ENCODE measurements at places on chromosomes 1 and 21. TPM values are rescaled to one million over a fixed set of nuclear protein-coding genes. Genes with fewer than 3 reads are reported as not detected.

GRCh38 chr1:183023601-183024316 is 539 bp downstream of the LAMC1 start:
- H3K36me3 ChIP-seq, result no peaks in the 10 kb centered on the region
- no peak overlapping the region for H3K27ac ChIP-seq
- H3K27me3 ChIP-seq, result no peaks in the 10 kb centered on the region
- peak overlapping the region; percentile 75 for H3K4me3 ChIP-seq
- peaks cover 59% of the 10 kb centered on the region for H3K4me1 ChIP-seq

GRCh38 chr1:219587401-219587800 is 25.5 kb downstream of the ZC3H11B start:
- DNase-seq, result no peak
- no peaks in the 10 kb centered on the region for H3K36me3 ChIP-seq
- no peak overlapping the region for H3K4me3 ChIP-seq
- no peaks in the 10 kb centered on the region for H3K27me3 ChIP-seq
- no peaks in the 10 kb centered on the region for H3K4me1 ChIP-seq

The CFHR3 gene
- total RNA-seq, result not detected

The KCNE1 gene
- not detected for total RNA-seq

DNA sequence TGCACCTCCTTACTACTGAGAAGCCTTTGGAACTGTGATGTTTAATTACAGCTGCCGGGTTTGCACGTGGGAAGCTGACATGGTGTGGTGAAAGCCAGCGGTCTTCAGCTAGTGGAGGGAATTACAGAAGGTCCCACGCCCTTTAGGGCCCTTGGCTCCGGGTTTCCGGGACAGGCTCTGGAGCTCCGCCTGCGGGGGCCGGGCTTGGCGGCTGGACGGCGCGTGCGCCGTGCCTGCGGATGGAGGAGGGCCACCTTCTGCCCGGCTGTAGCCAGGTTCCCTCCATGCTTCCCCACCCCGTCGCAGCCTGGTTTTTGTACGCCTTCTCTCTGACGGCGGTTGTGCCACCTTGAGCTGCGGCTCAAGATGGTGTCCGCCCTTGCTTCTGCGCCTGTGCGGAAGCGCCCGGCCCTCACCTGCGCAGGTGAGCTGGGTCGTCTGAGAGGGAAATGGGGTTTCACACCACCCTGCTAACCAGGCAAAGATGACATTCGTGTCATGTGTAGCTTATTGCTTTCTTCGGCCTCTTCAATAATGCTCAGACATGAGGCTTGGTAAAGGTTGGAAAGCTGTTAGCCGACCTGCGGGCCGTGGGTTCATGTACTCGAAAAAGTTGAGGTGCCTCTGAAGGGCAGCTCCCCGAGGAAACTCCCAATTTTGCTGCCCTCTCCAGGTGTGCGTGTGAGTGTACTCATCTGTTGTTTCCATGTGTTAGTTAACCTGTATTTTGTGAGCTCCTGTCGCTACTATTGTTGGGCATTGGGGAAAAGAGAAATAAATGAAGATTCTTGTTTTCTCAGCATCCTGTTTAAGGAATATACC is 36.6 kb upstream of the OPRD1 start:
- DNase-seq, result no peak
- no peak overlapping the region for H3K4me3 ChIP-seq
- no peaks in the 10 kb centered on the region for H3K4me1 ChIP-seq
- H3K27ac ChIP-seq, result no peak overlapping the region
- H3K27me3 ChIP-seq, result no peaks in the 10 kb centered on the region

- no peak overlapping the region for H3K27ac ChIP-seq
- H3K27me3 ChIP-seq, result no peaks in the 10 kb centered on the region
- peaks cover 36% of the 10 kb centered on the region for H3K4me1 ChIP-seq
- H3K4me3 ChIP-seq, result no peak overlapping the region
- peaks cover 10% of the 10 kb centered on the region for H3K36me3 ChIP-seq
Observed at GRCh38 chr1:192805832-192806323, 3.0 kb upstream of the RGS2 start.

The CACNA1S gene
- total RNA-seq, result not detected

DNA sequence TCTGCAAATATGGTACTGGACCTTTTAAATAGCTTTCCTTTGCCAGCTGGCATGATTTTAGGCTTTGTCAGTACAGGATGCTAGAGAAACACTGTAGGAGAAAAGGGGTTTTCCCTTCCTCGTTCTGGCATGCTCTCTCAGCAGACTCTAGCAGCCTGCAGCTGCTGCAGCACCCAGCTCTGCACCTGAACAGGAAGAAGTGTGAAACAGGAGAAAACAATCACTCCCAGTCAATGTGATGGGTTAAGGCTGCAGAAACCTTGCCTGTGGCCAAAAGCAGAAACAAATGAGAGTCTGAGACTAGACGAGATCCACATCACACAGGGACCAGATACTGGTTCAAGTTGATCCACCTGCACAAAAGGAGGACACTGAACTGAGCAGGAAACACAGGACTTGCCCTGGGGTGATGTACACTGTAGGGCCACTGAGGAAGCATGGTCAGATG is 21.2 kb downstream of the OVGP1 start:
- DNase-seq, result peak; percentile 63
- H3K27ac ChIP-seq, result peak overlapping the region; percentile 64
- H3K36me3 ChIP-seq, result no peaks in the 10 kb centered on the region
- peaks cover 32% of the 10 kb centered on the region for H3K4me1 ChIP-seq
- peak overlapping the region; percentile 9 for H3K4me3 ChIP-seq

DNA sequence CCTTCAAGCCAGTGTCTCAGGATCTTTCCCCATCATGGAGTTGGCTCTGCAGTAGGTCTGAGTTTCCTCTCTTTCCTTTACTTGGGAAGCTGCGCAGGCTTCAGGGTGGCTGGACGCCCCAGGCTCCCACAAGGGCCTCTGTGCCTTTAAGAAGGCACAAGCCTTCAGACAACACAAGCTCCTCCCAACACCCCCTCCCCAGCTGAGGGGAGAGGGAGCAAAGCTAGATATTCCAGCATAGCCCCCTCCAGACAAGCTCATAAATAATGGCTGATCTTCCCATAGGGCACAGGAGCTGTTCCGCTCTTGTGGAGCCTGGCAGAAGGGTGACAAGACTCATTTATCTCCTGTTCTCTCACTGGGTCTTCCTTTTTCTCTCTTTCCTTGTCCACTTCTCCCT is 27.9 kb upstream of the ATP2B4 start:
- H3K27me3 ChIP-seq, result no peaks in the 10 kb centered on the region
- no peak for DNase-seq
- H3K27ac ChIP-seq, result no peak overlapping the region
- H3K4me1 ChIP-seq, result no peaks in the 10 kb centered on the region

The TSPAN2 gene
- not detected for total RNA-seq

The SH3BGR gene
- total RNA-seq, result not detected
